Stimulated activated CD8-positive, alpha-beta memory T cell treated with anti-CD3 and anti-CD28 coated beads, Interleukin-2, amount 100 ng/mL, for 1 hour (primary cell): ENCODE measurements at places on chromosomes 16 and 17.

GRCh38 chr16:22189473-22190080 lies 16.5 kb upstream of the EEF2K start:
- DNase-seq: no peak

DNA sequence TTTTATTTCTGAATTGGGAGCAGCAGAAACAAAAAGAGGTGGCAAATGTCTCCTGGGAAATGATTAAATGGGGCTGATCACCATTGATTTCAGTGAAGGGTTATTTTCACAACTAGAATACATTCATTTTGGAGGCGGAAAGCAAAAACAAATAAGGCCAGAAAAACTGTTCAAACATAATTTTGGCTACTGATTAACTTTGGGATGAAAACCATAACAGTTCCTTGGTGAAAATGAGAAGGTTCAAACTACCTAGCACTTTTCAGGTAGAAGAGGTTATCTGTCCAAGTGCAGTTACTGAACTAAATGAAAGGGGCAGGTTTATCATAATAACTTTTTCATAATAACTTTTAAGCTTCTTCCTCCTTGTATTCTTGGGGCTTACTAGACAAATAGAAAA lies 718.5 kb downstream of the CDH11 start:
- no peak for DNase-seq

DNA sequence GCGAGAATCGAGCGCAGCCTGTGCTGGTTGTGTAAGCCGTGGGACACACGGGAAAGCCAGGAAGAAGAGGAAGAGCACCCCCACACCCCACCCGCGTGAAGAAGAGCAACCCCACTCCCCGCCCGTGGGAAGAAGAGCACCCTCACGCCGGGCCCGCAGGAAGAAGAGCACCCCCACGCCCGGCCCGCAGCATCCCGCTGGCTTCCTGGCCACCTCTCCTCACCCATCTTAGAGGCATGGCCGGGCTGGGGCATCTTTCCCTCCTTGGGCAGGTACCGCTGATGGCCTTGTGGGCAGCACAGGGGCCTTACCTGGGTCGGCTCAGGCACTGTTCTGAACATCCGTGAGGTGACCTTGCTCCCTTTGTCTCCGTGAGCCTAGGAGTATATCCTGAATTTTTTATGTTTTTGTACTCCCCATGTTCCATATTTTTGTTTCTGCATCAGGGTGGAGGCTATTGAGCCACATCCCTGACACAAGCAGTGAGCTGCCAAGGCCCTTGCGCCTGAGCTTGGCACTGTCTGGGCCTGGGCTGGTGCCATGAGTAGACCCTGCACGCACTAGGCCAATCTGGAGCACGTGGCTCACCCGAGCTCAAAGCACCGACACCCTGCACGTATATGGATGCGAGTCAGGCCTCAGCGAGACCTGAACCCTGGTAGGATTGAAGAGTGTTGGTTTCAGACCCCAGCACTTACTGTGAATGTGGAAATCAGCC lies 71.4 kb upstream of the KCTD5 start:
- no peak for DNase-seq

- DNase-seq: no peak
Observed at GRCh38 chr16:65196420-65197075, 74.7 kb upstream of the CDH11 start.

GRCh38 chr16:1691276-1691675 lies 13.2 kb downstream of the JPT2 start:
- DNase-seq: no peak

DNA sequence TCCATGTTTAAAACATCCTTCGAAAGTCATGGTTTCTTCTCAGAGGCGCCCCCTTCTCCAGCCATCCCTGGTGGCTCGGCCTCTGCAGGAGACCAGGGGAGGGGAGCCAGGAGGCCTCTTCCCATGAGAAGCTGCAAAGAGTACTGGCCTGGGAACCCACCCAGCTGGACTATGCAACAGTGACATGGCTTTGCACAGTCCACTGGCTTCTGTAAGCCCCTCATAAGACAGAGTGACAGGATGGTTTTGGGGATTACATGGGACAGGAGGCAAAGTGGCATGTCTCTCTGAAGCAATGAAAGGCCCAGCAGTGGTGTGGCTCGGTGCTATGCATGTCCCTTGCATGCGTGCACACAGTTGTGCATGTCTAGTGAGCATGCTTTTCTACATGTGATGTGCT lies 99.5 kb downstream of the C16orf78 start:
- no peak for DNase-seq

GRCh38 chr16:83728492-83728891 lies 79.3 kb upstream of the HSBP1 start:
- no peak for DNase-seq

DNA sequence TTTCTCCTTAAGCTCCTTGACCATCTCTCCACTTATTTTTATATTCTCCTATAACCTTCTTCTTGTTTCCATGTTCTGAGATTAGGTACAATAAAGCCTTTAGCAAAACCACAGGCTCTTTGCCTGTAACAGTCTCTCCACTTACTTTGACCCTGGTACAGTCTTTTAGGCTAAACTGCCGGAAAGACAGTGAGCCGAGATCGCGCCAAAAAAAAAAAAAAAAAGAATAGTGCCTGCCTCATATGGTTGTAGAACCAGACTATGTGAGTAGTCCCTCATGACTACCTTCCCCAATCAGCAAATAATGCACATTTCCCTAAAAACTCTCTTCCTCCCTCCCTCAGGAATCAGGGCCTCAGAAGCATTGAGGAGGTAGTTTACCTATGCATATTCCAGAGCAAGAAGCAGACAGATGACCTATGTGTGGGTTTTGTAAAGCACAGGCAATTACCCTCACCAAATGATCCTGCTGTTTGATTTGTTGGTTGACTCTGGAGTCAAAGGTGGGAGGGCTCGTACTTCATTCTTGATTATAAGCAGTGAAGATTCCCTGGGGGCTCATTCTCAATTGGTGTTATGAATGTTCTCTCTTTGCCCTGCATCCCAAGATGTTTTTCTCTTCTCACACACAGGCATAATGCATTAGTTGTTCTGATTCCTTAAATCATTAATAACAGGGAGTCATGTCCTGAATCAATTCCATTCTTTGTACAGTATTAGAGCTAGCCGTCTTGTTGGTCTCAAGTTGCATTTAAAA lies 8.9 kb upstream of the NME1 start:
- no peak for DNase-seq

DNA sequence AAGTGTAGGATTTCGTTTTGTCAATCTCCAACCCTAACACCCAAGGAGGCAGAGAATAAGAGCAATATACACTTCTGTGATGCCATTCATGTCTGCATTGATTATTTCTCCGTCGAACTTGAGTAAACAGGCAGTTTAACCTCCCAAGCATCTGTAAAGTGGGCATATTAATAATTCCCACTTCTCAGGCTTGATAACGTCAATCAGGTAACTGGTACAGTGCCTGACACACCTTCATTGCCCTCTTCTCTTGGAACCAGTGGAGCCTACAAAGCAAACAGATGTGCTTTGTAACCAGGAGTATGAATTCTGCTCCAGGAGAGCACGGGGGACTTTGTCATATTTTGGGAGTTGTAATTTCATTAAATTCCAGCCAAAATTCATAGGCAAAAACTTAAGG lies 32.5 kb upstream of the PLCG2 start:
- no peak for DNase-seq

DNA sequence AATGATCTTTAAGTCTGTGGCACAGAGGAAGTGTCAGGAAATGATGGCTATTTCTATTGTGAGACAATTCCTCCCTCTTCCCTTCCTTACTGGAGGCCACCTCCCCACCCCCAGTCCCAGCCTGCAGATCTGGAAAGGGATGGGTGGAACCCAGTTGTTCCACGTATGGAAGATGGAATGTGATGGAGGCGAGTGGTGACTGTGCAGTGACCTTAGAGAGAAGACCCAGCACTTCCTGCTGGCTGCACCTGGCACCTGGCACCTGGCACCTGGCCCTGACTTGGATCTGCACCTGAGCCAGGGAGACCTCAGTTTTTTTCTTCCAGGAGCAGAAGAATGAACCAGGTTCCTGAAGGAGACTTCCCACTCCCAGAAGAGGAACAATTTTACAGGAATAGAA lies 33.0 kb upstream of the TMC5 start:
- no peak for DNase-seq

- DNase-seq: no peak
Observed at GRCh38 chr16:54673313-54673712, 257.4 kb upstream of the IRX5 start.

DNA sequence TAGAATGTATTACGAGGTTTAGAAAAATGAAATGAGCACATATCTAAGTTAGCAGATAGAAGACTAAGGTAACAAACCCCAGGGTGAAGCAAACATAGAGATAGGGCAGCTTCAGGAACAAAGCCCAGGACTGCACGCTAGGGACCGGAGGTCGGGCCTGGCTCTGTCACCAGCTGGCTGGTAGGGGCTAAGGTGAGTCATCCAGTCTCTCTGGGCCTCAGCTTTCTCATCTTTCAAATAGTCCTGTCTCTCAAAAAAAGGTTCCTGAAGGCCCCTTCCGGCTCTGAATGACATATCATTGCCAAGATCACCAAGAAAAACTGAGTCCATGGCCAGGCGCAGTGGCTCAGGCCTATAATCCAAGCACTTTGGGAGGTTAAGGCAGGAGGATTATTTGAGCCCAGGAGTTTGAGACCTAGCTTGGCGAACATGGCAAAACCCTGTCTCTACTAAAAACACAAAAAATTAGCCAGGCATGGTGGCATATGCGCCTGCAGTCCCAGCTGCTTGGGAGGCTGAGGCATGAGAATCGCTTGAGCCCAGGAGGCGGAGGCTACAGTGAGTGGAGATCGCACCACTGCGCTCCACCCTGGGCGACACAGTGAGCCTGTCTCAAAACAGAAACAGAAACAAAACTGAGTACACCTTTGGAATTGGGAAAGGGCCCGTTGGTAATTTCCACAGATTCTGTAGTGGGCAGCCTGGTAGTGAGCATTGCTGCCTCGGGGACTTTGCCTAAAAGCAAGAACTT lies 26.0 kb downstream of the PKD1L3 start:
- no peak for DNase-seq

- DNase-seq: no peak
Observed at GRCh38 chr17:76998839-76999238, 130.6 kb downstream of the MGAT5B start.

DNA sequence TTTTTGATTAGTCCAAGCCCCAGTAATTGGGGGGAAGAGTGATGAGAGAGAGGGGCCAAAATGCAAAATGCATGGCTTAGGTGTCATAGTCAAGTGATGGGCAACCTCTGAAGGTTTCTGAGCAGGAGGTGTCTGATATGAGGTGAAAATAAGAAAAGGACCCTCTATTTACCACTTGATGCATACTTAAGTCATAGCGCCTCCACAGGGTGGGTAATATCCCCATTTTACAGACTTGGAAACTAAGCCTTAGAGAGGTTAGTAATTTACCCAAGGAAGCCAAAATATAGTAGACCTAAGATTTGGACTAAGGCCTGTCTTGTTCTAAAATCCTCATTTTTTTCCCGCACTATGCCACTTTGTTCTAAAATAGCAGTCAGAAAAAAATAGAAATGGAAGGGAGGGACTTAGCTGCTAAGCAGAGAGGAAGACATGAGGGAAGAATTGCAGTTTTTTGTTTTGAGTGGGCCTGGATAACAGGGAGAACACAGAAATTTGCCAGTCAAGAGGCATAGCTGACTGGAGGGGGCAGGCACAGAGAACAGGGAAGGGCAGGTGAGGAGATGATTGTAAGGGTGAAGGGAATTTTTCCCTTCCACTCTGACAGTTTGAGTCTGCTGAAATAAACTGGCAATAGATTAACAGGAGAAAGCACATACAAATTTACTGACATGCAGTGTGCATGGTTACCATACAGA lies 2.3 kb upstream of the GRB2 start:
- DNase-seq: no peak

DNA sequence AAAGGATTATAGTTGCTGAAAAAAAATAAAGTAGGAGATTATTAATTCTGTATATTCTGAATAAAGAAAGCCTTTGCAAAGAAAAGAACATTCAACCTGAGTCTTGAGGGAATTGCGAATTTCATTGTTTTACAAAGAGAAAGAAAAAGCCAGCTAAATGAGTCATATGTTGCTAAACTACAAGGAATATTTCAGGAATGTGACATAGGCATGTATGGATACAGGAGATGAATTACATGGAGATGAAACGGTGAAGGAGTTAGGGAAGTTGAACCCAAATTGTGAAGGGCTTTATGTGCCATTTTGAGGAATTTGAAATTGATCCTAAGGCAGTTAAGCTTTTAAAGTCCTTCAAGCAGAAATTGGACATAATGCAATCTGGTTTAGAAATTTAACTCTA lies 177.3 kb upstream of the RBL2 start:
- DNase-seq: no peak

GRCh38 chr16:4260360-4260759 lies 12.5 kb downstream of the TFAP4 start:
- no peak for DNase-seq

DNA sequence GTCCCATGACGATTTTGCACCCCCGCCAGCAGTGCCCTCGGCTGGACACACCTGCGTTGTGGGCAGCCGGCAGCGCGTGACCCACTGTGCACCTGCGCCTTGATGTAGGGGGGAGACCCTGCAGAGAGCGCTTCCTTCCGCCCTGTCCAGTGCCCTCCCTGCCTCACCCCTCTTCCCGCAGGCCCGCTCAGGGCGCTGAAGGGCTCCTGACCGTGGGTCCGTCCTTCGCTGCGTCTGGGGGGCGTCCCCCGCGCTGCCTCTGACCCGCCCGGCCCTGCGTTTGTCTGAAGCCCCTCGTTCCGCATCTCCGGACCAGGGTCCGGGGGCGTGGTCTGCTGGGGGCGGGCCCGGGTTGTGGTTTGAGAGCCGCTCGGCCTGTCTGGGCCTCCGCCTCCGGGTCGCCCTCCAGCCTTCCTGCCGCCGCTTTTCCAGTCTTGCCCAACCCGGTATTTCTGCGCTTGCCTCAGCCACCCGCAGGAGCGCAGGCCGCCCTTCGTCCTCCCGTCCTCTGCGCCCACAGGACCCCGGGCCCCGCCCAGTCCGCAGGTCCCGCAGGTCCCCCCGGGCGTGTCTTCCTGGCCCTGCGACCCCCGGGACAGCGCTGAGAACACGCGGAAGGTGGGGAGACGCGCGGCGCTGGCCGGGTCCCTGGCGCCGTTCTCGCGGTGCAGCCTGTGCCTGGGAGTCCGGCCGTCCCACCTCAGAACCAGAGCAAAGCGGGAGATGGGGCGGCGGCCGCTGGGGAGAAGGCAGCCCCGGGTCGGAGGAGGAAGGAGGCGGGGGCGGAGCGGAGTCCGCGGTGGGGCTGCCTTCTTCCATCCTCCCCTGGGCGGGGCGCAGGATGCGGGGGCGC lies 4.0 kb upstream of the IL17C start:
- peak; percentile 33 for DNase-seq

- no peak for DNase-seq
Observed at GRCh38 chr17:10894220-10894619, 56.3 kb upstream of the PIRT start.

GRCh38 chr16:7325834-7326233 lies 6.8 kb upstream of the RBFOX1 start:
- no peak for DNase-seq

DNA sequence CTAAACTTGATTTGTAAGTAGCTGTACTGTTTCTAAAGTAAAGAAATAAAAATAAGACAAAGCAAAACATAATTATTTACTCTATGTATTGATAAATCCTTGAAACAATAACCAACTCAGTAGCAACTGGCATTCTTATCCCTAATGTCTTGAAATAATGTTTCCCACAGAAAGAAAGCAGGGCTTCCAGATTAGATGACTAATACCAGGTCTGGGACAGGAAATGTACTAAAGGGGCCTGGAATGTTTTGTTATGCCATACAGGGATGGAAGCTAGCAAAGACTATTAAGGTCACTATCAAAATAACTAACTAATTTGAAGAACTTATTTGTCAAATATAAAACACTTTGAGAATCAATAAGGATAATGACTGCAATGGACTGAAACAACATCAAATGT lies 82.1 kb downstream of the CFDP1 start:
- no peak for DNase-seq
